ENCODE measurements at places on chromosomes 2 and 18.

- DNase-seq, result no peak
Measured at GRCh38 chr2:9674891-9675414, 44.2 kb upstream of the YWHAQ start.

- DNase-seq, result no peak
Measured at GRCh38 chr2:86298411-86299390, 38.7 kb downstream of the REEP1 start.

DNA sequence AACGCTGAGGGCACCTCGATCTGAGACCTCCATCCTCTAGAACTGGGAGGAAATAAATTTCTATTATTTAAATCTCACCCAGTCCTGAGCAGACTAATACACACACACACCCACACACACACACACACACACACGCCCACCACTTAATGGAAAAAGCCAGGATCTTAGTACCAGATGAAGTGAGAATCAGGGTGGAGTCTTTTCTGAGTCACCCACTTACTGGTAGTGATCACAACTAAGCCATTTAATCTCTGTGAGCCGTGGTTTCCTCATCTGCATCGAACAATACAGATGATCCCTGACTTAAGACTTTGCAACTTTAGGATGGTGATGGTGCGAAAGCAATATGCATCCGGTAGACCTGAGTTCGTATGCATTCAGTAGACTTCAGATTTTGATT lies 18.6 kb downstream of the THNSL2 start:
- DNase-seq, result peak; percentile 25

DNA sequence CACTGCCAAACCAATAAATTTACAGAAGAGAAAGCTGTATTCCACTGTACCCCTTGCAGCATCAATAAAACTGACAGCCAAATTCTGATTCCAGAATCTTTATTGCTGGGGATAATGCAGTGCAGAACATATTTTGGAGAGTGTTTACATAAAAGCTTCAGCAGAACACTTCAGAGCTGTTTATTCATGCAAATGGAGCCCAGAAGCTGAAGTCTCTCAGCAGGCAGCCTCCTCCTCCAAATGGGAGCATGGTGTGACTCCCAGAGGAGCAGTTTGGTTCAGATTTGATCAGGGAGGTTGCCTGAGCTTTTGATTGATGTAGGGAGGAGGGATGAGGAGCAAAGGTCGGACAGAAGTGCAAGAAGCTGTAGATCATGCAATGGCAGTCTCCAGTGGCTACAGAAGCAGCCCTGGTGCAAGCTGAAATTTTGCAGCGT lies 22.4 kb downstream of the LHCGR start:
- DNase-seq, result no peak

- no peak for DNase-seq
Measured at GRCh38 chr18:59669872-59670657, 27.2 kb downstream of the CCBE1 start.

DNA sequence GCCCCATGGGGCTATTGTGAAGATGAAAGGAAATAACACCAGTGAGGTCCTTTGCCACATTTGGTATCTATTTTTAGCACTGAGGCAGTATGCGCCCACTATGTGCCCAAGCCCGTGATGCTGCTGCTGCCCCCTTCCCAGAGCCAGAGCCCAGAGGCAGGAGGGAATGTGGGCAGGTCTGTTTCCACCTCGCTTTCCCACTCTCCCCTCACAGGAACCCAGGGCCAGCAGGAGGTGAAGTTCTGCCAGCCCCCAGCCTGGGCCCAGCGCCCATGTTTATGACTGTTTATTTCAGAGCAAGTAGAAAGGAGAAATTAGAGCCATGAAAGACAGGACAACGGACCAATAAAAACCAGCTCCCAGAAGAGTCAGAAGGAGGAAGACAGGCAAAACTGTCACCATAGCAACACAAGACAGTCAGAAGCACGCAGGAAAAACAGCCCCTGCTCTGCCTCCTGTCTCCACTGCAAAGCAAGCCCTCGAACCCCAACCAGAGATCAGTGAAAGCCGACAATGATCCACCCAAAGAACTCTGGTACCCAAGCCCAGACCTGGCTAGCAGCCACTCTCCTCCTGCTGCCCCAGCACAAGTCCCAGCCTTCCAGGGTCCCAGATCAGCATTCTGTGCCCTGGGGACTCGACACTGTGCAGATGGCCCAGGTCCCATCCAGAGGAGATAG lies 1.4 kb downstream of the CYRIA start:
- DNase-seq, result no peak

DNA sequence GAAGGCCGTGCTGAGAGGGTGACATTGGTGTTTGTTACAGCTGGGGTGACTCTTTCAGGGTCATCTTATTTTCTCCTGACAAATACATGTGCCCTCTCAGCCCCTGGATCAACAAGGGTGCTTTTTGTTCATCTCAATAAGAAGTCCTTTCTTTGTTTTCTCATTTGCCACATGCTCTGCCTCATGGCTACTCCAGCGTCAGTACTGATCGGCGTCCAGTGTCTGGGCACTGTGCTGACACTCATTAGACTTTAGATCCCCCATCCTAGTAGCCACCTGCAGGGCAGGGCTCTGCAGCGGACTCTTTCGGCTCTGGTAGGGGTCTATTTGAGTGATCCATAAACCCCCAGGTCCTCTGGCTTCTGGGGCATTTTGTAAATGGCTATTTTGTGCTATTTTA lies 38.4 kb downstream of the NPPC start:
- DNase-seq, result no peak

DNA sequence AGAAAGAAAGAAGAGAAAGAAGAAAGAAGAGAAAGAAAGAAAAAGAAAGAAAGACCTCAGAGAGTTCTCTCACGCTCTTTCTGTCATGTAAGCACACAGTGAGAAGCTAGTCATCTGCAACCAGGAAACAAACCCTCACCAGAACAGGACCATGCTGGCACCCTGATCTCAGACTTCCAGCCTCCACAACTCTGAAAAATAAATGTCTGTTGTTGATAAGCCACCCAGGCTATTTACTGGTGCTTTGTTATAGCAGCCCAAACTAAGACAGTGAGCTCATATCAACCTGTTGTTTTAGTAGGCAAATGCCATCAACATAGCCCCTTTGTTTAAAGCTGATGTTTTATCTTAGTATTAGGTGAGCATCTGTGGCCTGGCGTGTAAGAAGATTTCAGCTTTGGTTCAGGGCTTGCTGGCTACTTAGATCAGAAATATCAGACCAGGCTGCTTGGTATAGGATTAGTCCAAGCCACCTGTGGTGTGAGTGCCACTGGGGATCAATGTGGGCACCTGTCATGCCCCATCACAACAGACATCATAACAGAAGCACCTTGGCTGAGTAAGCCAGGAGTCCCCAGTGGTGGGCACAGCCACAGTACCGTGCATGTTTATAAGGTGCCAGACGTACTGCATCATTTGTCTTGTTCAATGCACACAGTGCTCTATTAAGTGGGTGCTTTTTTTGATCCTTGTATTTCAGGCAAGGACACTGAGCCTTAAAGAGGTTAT lies 94.4 kb downstream of the LBH start:
- no peak for DNase-seq

DNA sequence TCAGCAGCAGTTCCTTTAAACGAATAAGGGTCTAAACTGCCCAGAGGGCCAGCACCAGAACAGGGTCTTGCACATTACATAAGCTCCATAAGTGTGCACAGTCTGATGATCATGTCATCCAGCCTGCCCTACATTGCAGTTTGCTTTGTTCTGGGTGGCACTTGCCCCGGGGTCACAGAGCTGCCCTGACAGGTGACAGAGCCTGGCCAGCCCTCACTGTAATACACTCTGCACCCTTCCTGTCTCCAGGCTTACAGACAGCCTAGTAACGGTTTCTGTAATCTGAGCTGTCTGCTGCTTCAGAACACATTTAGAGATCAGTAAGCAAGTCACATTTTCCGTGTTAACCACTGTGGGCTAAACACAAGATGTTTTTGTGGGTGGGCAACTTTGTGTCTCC lies 213.3 kb downstream of the FAM210A start:
- DNase-seq, result no peak

GRCh38 chr2:139217641-139218040 lies 437.5 kb upstream of the NXPH2 start:
- DNase-seq, result no peak

DNA sequence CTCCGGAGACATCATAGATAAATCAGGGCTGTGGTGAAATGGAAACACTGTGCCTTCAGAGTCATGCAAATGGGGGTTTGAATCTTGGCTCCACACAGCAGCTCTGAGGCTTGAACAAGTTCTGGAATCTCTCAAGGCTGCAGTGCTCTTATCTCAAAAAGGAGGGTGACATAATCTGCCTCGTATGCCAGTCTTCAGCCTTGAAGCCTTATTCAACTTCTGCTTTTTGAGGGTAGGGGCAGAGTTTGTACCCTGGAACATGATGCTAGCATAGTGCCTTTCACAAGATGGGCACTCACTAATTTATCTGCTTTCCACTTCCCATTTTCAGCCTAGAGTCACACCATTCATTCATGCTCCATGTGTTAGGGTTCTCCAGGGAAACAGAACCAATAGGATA lies 42.3 kb downstream of the GATA6 start:
- DNase-seq, result no peak

DNA sequence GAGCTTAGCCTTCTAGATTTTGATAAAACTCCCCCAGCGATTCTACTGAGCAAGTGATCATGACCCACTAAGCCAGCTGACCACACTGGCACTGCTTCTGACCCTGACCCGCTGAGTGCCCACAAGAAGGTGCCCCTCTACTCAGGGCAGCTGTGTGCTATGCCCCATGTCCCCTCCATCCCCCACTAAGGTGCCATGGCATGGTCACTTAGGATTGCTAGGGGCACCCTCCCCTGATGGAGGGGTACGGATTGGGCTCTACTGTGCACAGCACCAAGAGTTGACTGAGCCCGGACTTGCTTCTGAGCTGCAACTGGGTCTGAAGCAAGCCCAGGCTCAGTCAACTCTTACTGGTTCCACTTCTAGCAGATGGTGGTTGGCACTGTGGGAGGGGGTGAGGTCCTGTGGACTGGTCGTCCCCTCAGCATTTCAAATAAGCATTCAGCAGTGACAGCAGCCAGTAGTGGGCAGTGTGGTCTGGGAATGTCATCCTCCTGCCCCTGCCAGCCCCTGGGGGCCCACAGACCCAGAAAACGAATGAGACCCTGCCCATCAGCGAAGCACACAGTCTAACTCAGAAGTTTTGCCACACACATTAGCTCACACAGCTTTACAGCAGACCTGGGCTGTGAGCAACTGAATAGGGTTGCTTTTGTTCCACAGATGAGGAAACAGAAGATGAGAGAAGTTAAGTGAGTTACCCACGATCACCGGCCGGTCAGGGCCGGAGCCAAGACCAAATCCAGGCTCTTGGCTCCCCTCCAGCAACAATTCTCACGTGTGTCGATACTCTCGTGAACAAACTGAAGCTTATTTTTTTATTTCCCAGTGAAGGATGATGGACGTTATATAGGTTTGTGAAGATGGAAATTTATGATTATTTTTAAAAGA lies 52.1 kb upstream of the FOSL2 start:
- DNase-seq, result no peak

DNA sequence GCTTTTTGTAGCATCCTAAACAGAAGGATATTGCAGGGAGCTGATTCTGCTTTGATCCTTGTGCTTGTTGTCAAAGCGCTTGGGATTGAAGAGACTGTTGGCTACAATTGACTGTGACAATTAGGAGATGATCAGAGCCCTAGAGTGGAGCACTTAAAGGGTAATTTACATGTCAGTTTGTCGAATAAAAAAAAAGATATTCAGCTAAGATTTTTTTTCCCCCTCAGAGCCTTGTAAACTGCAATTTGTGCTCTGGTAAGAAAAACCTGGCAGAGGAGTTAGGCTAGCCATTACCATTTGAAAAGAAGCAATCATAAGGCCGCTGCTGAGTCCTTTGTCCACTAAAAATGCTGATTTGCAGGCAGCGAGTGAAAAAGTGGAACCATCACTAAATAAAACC lies 47.8 kb upstream of the ZEB2 start:
- no peak for DNase-seq

DNA sequence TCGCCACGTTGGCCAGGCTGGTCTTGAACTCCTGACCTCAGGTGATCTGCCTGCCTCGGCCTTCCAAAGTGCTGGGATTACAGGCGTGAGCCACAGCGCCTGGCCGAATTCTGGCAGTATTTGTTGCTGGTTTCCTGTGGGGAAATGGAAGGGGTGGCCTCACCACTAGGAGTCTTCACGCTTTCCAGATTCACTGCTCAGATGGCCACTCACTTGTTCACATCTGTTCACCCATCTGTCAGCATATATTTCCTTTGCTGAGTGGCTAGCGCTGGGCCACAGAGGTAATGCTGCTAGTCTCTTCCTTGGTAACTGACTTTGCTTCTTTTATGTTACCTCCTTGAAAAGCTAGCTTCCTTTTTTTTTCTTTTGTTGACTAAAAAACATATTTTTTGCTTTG lies 27.2 kb downstream of the TMEM177 start:
- DNase-seq, result no peak

DNA sequence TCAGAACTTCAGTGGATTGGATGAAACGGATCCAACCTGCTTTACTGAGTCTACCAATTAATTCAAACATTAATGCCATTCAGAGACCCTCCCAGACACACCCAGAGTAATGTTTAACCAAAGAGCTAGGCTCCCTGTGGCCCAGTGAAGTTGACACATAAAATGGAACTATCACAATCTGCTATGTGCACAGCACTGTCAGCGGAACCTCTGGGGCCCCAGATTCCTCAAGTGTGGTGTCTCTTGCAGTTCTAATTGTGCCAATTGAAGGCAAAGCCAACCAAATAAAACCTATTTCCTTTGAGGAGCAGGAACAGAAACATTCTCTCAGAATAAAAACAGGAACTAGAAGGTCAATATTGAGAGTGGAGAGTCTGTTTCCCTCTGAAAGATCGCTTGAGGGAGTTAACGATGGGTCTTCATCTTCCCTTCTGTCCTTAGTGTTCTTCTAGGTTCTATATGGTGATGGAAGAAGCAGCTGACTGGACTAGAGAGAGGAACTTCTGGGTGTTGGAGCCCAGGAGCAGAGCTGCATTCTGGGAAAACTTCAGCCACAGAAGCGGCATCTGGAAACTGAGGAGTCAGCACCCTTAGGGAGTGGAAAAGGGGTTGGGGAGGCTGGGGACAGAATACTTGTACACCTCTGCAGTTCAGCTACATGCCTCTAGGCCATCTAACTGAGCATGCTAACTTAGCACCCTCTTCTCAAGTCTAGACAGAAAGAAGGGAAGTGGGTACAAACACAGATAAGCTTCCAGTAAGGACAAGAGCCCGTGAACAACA lies 174.4 kb upstream of the FBXO11 start:
- no peak for DNase-seq

DNA sequence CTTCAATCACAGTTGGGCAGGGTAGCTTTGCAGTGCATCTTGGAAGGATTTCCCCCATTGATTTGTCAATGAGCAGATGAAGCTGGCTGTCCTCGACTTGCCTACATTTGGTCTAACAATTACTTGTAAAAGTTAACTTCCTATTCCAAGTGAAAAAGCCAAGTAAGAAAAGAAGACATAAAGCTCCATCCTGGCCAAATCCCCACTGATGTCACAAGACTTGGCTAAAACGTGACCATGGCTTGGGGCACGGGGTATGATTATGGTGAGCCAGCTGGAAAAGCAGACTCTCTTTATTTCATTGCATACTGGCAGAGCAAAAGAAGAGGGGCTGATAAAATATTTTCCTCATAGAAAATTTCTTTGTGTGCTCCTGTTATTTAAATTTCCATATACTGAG lies 25.4 kb upstream of the PID1 start:
- no peak for DNase-seq

- no peak for DNase-seq
Measured at GRCh38 chr2:46462936-46463335, 16.4 kb upstream of the TMEM247 start.

- no peak for DNase-seq
Measured at GRCh38 chr2:228048838-228049490, 132.5 kb downstream of the SPHKAP start.

All from stimulated activated CD4-positive, alpha-beta T cell treated with anti-CD3 and anti-CD28 coated beads, Interleukin-2, amount 100 ng/mL, for 4 hours (primary cell).